ENCODE measurements at places on chromosomes 6 and 20.

DNA sequence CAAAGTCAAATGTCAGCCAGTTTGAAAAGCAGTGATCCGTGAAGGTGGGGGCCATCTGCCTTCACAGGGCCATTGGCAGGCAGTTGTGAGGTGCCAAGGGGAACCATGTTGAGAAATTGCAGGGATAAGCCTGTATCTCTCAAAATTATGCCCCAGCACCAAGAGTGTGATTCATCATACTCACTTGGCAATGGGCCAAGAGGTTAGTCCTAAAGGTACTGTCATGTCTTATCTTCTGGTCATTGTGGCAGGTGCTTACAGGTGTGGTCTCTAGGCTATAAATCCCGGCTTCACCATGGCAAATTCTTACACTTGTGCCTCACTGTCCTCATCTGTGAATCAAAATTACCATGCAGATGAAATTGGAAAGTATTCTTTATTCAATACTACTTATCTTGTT is 150.7 kb upstream of the LAMP5 start:
- no peak for DNase-seq

DNA sequence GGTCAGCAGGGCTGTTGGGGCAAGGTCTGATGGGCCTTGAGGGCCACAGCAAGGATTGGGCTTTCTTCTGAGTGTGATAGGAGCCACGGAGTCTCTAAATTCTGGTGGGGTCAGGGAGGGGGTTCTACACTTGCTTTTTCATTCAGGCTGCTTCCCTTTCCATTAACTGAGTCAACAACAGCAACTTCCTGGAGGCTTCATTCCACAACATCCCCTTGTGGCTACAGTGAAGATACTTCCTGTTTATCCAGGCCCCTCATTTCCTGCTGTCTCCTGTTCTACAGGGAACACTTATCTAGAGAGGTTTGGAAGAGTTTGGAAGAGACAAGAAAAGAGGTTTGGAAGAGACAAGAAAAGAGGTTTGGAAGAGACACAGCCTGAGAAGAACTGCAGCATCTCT is 144.8 kb upstream of the ENPP5 start:
- no peak for DNase-seq

- no peak for DNase-seq
Measured at GRCh38 chr20:62334881-62335280, 32.1 kb downstream of the ADRM1 start.

- DNase-seq = no peak
Measured at GRCh38 chr6:79628466-79629288, 2.5 kb upstream of the SH3BGRL2 start.

GRCh38 chr6:168518348-168518745 is 77.4 kb downstream of the SMOC2 start:
- DNase-seq = no peak

DNA sequence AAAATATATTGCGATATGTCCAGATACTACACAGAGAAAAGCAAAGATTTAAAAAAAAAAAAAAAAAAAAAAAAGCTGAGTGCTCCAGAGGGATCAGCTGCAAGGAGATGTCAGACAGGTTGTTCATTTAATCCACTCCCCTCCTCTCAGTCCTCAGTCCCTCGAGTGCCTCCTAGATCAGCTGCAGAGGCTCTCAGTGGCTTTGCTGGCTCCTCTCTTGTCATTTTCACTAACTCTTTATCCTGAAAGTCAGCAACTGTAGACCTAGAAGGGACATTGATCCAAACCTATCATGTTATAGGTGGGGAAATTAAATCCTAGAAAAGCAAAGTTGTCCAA is 61.6 kb downstream of the KIAA0319 start:
- no peak for DNase-seq

DNA sequence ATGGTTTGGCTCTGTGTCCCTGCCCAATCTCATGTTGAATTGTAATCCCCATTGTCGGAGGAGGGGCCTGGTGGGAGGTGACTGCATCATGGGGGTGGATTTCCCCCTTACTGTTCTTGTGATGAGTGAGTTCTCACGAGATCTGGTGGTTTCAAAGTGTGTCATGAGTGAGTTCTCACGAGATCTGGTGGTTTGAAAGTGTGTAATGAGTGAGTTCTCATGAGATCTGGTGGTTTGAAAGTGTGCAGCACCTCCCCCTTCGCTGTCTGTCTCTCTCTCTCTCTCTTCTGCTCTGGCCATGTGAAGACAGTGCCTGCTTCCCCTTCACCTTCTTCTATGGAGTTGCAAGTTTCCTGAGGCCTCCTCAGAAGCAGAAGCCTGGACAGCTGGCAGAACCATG is 87.6 kb downstream of the MYLK4 start:
- DNase-seq = no peak

- no peak for DNase-seq
Measured at GRCh38 chr6:168939041-168939440, 314.6 kb downstream of the THBS2 start.

GRCh38 chr6:138382498-138383265 is 5.0 kb downstream of the SMIM28 start:
- no peak for DNase-seq

GRCh38 chr6:105646391-105646867 is 243.5 kb upstream of the PREP start:
- peak; percentile 7 for DNase-seq

- no peak for DNase-seq
Measured at GRCh38 chr6:37594895-37595294, 95.2 kb upstream of the CCDC167 start.

GRCh38 chr20:20847814-20848213 is 135.4 kb upstream of the RALGAPA2 start:
- no peak for DNase-seq

GRCh38 chr6:105622226-105622625 is 219.3 kb upstream of the PREP start:
- no peak for DNase-seq

GRCh38 chr6:11262242-11262641 is 29.8 kb upstream of the NEDD9 start:
- no peak for DNase-seq
